ENCODE measurements at places on chromosomes 7 and 10.

- DNase-seq: peak; percentile 44
Observed at GRCh38 chr10:71795248-71795647, 21.9 kb upstream of the VSIR start.

GRCh38 chr10:60820093-60820754 lies 41.9 kb downstream of the CDK1 start:
- DNase-seq: peak; percentile 42

GRCh38 chr10:91123261-91123660 lies 97.2 kb upstream of the PCGF5 start:
- DNase-seq: no peak

DNA sequence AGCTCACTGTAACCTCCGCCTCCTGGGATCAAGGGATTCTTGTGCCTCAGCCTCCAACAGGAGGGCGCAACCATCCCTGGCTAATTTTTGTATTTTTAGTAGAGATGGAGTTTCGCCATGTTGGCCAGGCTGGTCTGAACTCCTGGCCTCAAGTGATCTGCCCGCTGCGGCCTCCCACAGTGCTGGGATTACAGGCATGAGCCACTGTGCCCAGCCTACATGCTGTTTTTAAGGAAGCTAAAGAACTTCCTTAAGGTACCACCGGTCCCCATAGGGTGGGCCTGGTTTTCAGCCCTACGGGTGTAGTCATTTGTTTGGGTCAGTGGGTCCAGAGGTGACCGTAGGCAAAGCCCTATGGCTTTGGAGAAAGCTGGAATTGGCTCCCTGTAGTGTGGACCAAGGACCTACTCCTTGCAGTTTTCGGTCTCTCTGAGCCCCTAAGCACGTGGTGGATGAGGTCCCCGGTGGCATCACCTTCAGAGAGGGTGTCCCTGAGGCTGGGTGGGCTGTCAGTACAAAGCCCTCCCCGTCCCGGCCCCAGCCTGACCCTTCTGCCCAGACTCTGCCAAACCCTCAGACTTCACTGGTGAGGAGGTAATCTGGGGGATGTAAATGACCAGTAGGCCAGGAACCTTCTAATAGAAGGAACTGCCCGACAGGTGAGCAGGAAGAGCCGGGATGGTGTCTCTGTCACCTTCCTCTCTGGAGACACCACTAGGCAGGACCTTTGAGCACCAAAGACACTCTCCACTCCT lies 30.5 kb downstream of the ANXA11 start:
- no peak for DNase-seq

DNA sequence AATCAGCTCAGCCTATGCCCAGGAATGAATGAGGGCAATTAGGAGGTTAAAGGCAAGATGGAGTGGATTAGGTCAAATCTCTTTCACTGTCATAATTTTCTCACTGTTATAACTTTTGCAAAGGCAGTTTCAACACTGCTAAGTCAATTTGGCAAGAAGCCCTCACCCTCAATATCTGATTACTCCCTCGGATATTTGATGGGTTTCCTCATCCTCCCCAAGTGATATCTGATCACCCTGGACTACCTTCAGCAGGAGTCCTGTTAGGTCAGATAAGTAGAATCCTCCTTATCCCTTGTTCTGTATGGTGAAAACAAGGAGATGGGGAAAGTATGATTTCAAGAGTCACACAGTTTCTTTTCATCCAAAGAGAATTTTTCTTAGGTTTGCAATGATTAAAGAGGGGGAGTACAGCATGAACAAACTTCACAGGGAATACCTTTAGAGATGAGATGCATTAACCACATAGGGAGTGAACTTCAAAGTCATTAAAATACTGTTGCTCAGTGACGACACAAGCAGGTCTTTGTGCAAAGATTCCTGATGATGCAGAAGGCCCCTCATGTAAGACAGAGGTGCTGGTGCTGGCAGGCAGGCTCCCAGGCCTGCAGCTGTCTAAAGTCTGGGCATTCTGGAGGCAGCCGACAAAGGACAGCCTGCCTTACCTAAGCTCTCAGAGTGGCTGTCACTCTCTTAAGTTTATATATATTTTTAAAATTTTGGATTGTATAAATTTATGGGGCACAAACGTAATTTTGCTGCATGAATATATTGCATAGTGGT lies 75.4 kb upstream of the POM121L12 start:
- DNase-seq: no peak

Data from T47D (cell line).